Stimulated activated CD4-positive, alpha-beta T cell treated with anti-CD3 and anti-CD28 coated beads, TNF-alpha, amount 100 ng/mL, for 4 hours (primary cell): ENCODE measurements at places on chromosomes 6 and 20.

DNA sequence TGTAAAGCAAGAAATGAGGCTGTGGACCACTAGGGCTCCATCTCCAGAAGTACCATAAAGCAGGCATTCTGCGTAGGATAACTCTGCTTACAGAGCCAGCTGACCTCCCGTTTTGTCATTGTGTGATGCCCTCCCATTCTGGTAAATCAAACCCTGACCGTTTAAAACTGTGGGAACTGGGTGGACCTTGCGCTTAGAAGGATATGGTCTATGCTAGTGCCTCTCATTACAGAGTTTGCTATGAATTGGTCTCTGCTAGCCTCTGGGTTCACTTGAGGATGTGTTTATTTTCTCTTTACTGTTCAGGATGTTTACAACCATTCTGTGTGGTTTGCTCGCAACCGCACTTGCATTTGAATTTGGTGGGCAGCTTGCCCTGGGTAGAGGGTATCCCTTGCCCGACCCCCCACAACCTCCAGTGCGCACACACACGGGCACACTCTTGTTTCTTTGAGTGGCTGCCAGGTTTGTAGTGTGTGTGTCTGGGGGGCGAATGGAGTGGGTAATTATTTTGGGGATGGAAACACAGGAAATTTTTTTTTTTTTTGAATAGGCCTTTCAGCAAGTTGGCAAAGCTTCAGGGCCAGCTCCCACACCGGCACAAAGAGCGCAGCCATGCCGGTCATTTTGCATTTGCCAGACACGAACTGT is 198.3 kb downstream of the JARID2 start:
- no peak for DNase-seq

DNA sequence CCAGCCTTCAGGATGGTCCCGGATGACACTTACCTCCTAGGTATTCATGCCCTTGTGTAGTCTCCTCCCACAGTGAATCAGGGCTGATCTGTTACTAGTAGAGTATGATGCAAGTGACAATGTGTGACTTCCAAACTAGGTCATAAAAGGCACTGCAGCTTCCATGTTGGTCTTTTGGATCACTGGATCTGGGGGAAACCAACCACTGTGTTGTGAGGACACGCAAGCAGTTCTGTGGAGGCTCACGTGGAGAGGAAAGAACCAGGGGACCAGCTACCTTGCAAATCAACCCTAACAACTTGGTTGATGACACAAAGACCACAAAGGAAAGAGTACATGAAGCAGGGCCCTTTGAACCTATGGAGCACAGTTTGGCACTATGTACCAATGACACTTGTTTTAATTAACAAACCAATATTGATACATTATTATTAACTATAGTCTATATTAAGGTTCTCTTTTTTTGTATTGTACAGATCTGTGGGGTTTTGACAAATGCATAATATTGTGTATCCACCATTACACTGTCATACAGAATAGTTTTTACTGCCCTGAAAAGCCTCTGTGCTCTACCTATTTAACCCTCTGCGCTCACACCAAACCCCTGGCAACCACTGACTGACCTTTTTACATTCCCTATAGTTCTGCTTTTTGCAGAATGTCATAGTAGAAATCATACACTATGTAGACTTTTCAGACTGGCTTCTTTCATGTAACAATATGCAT is 16.3 kb upstream of the SDCBP2 start:
- DNase-seq: no peak

- DNase-seq: no peak
Observed at GRCh38 chr6:20438462-20439070, 36.9 kb downstream of the E2F3 start.

DNA sequence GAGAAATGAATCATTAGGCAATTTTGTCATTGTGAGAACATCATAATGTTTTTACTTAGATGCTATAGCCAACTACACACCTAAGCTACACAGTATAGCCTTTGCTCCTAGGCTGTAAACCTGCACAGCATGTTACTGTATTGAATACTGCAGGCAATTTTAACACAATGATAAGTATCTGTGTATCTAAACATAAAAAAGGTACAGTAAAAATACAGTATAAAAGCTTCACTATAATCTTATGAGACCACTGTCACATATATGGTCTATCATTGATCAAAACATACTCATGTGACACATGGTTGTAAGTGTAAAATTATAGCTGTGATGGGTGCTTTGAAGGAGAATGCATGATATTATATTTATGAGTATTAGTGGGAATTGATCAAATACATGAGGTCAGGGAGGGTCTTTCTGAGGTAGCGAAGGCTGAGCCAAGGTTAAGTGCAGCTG is 29.2 kb upstream of the CCN2 start:
- DNase-seq: no peak

- no peak for DNase-seq
Observed at GRCh38 chr6:113884011-113884410, 26.9 kb downstream of the MARCKS start.

DNA sequence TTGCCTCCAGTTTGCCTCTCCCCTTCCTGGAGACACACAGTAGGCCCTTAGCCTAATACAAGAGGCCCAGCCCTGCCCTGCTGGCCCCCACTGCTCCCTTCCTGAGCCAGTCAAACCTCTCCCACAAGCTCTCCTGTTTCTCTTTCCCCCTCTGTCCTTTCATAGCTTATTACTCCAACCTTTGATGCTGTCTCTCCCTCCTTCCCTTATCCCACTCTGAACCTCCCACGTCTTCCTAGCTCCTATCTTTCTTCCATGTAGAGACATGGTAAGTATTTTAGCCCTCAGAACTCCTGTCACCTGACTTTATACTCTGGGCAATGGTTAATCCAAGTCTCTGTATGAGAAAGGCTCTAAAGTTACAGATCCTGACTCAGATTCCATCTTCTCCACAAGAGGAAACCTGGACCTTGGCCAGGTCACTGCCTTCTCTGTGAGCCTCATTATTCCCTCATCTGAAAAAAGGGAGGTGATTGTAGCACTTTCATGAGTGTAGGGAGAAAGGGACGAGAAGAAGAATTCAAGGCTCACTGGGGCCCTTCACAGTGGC is 6.7 kb downstream of the TGIF2 start:
- no peak for DNase-seq

DNA sequence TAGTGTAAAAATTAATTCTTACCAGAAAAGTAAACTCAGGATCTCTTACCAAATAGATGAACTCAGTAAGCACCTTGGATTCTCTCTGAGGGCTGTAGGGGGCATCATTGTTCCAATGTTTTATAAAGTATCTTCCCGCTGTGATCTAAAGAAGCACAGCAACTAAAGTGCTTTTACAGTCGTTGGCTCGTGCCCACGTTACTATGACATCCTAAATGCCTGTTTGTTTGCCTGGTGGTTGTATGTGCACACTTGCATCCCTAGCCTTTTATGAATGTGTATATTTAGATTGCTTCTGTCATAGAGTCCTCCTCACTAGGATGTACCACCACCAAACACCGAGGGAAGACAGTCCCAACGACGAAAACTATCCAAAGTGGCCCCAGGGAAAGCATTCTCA is 34.5 kb downstream of the SLX4IP start:
- no peak for DNase-seq

DNA sequence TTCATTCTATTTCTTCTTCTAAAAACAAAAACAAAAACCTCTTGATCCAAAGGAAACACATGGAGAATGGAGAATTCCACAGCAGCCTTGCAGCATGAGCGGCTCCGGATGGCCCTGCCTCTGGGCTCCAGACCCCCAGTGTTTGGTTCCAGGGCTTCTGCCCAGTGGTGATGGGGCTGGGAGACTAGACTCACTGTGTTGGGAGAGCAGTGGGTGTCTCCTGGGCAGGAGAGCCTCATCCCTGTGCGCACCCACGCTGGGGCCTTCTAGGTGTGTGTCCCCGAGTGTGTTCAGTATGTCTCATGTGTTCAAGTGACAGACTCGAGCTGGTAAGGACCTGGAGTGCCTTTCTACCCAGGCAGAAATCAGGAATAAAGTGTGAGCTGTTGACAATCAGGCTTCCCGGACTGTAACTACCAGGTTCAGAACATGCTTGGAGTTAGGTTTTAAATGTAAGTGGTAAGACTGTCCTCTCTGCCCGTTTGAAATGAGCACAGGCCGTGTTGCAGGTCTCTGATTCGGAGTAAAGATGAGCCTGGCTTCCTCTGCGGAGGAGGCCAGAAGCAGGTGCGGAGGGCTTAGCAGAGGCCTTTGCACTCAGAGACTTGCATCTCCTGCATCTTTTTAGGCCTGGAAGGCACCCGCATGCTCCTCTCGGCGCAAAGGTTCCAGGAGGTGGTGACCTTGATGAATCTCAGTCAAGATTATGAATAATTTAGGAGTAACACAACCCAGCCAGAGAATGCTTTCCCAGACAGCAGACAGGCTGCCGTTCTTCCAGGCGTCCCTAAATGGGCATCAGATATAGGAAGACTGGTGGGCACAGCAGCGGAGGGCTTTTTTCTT is 253.6 kb downstream of the CDH26 start:
- no peak for DNase-seq

DNA sequence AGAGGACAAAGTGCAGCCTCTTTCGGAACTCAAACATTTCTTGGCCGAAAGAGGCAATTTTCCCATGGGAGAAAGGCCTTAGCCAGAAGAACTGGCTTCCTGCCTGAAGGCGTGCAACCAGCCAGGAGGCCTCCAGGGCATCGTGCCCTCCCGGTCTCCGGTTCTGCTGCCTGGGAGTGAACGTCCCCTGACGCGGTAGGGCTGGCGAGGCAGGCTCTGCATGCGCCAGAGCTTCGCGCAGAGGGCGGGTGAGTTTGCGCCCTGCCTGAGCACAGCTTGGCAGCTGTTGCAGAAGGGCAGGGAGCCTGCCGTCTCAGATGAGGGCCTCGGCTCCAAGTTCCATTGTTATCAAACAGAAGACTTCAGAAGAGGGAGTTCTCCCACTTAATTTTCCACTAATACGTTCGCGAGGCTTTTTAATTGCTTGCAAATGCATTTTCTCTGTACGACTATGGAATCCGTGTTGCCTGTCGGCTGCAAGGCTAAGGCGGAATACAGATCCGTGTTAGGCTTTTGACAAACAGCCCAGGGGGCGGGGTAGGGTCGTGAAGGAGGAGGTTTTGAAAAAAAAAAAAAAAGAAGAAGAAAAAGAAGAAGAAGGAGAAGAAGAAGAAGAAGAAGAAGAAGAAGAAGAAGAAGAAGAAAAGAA is 5.5 kb upstream of the TFAP2D start:
- DNase-seq: no peak

GRCh38 chr20:16517946-16518783 is 55.1 kb downstream of the KIF16B start:
- no peak for DNase-seq

DNA sequence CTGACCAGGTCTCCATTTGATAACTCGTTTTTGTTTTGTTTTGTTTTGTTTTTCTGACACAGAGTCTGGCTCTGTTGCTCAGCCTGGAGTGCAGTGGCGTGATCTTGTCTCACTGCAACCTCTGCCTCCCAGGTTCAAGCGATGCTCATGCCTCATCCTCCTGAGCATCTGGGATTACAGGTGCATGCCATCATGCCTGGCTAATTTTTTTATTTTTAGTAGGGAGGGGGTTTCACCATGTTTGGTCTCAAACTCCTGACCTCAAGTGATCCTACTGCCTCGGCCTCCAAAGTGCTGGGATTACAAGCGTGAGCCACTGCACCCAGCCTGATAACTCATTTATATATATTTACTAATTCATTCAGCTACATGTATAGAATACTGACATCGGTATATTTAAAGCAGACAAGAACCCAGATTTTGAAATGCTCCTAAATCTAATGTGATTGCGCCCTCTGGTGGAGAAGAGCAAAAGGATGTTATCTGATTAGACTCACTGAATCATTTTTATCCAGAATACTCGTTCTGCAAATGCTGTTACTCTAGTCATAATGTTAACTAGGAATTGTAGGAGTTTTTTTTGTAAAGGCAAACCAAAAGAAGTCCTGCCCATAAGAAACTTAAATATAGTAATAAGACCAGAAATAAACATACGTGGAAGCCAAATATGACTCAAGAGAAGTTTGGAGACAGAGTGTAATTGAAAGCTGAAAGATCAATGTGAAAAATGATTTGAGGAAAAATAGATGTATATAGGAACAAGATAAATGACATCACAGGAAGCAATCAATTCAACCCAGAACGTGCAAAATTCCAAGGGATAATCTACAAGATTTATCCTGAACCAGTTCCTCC is 5.3 kb upstream of the COL12A1 start:
- no peak for DNase-seq

DNA sequence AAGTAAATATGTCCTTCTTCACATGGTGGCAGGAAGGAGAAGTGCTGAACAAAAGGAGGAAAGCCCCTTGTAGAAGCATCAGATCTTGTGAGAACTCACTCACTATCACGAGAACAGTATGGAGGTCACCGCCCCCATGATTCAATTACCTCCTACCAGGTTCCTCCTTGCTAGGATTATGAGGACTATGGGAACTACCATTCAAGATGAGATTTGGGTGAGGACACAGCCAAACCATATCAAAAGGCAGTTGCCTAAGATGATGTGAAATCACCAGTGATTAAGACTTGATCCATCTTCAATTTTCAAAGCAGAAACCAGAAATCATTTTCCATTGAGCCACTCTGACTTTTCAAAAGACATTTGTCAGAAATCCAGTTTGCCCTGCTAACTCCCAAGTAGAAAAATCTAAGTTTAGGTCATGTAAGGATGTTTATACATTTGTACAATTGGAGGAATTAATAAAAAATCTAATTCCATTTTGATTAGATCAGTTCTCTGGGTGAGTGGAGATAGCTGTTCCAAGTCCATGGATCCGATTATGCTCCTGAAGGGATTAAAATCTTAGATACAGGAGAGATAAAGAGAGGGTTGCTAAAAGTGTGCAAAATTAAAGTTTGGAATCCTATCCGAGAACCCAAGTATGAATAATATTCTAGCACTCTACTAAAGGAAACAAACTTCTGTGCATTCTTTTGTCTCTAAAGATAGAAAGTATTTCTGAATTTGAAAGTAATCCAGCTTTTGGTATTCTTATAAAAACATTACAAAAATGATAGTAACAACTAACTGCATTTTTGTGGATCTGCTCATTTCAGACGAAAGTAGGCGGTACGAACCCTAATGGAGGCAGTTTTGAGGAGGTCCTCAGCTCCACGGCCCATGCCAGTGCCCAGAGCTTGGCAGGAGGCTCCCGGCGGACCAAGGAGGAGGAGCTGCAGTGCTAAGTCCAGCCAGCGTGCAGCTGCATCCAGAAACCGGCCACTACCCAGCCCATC is 39.5 kb downstream of the HDDC2 start:
- no peak for DNase-seq

GRCh38 chr6:122548281-122548680 is 61.9 kb upstream of the PKIB start:
- DNase-seq: no peak

DNA sequence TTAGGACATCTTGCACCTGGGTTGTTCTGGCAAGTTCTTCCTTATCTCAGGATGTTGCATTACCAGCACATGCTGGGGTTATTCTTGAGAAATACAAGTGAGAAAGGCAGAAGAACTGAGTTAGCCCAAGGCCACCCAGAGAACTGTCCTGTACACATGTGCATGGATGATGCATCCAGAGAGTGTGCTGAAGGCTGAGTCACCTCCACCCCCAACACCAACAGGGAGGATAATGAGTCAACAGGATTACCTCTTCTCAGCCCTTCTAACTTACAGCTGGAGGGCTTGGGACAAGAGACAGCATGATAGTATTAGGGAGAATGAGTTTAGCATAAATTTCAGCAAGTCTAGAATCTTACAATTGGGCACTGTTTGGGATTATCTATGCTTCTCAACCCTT is 8.5 kb downstream of the SCGN start:
- DNase-seq: no peak
